ENCODE measurements at places on chromosomes 3 and 15.

DNA sequence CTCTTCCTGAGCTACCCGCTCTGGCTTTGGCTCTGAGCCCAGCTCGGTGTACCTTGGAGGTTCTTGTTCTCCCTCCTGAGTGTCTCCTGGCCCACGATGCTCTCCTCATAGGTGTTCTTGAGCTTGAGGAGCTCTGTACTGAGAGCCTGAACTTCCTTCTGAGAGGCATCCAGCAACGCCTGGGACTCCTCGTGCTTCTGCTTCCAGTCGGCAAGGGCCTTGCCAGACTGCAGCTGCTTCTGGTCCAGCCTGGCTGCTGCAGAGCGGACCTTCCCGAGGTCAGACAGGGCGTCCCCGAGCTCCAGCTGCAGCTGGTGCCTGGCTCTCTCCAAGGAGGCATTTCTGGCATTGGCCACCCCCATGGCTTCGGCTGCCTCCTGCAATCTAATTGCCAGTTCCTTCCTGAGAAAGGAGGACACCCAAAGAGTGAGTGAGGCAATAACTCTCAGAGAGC, 99.8 kb downstream of the MYH15 start:
- DNase-seq = no peak

DNA sequence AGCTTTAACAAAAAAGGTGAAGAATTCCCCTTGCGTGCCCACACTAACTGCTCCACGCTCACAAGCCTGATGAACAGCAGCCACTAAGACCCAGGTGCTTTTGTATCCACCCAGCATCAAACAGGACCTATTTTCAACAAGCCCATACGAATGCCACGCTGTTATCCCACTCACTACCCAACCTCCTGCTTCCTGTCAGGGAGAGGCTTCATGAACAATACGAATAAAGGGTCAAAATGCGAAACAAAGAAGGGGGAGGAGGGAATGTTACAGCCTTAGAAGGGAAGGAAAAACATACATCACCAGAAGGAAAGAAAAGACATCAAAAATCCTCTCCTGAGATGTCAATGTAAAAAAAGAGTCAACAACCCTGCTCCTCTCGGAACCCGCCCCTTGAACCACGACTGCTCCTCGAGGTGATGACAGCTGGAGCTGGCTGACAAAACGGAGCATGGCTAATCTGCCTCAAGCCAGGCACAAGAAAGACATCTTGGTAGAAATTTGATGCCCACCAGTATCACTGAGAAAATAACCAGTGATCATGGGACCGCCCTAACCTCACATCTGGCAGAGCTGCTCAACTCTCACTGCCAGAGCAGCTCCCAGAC, 9.7 kb downstream of the ERC2 start:
- no peak for DNase-seq

- no peak for DNase-seq
Measured at GRCh38 chr3:43266451-43266850, 19.9 kb upstream of the SNRK start.

- DNase-seq = no peak
Measured at GRCh38 chr3:28672406-28672805, 323.8 kb upstream of the AZI2 start.

GRCh38 chr3:14636496-14637087, 15.0 kb upstream of the CCDC174 start:
- DNase-seq = no peak

DNA sequence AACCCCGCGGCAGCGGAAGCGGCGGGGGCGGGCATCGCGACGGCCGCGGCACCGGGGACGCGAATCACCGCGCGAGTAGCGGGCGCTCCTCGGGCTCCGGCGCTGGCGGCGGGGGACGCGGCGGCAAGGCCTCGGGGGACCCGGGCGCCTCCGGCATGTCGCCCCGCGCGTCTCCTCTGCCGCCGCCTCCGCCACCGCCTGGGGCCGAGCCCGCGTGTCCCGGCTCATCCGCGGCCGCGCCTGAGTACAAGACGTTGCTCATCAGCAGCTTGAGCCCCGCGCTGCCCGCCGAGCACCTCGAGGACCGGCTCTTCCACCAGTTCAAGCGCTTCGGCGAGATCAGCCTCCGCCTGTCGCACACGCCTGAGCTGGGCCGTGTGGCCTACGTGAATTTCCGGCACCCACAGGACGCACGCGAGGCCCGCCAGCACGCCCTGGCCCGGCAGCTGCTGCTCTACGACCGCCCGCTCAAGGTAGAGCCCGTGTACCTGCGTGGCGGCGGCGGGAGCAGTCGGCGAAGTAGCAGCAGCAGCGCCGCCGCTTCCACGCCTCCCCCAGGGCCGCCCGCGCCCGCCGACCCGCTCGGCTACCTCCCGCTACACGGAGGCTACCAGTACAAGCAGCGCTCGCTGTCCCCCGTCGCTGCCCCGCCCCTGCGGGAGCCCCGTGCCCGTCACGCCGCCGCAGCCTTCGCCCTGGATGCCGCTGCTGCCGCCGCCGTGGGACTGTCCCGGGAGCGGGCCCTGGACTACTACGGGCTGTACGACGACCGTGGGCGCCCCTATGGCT, 675 bp downstream of the RBM15B start:
- DNase-seq = peak; percentile 44

GRCh38 chr3:50089609-50089945, 858 bp downstream of the RBM5 start:
- DNase-seq = no peak

- no peak for DNase-seq
Measured at GRCh38 chr15:98889930-98890695, 117.5 kb downstream of the PGPEP1L start.

- DNase-seq = no peak
Measured at GRCh38 chr3:52978109-52978754, 67.6 kb downstream of the SFMBT1 start.

DNA sequence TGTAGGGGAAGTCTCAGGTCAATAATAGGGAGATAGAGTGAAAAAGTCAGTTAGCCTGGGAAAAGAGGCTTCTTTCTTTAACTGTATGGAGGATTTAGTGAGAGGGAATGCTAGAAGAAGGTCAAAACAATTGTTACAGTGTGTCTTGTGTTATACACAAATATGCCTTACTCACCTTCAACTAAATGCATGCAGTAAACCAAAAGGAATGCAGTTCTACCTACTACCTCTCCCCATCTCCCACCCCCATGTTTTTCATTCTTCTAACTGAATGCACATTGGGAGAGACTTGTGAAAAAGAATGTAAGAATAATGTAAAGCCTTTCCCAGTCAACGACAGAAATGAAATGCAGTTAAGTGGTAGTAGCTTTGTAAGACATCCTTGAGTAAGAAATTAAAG, 33.8 kb downstream of the CCDC66 start:
- DNase-seq = no peak

GRCh38 chr15:77554306-77555080, 78.2 kb downstream of the LINGO1 start:
- DNase-seq = no peak

- peak; percentile 75 for DNase-seq
Measured at GRCh38 chr3:13461169-13462124, 18.7 kb upstream of the HDAC11 start.

DNA sequence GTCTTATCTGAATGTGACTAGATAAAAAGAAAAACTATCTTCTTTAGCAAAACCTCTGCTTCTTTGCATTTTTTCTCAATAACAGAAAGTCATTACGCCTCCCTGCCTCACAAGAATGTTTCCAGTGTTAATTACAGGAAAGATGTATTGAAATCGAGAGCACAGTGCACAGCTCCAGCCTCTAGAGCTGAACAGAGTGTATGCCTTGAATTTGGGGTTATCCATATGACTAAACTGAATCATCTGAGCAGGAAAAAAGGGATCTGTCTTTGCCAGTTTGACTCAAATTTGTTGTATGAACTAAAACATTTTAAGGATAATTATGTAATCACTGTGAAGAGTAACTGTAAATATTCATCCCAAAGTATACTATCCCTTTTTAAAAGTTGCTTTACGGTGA, 149.1 kb upstream of the CGNL1 start:
- DNase-seq = no peak

- DNase-seq = no peak
Measured at GRCh38 chr15:25714538-25714840, 148.6 kb downstream of the ATP10A start.

GRCh38 chr3:126567696-126568438, 9.1 kb upstream of the C3orf22 start:
- no peak for DNase-seq

GRCh38 chr3:31029706-31030105, 135.2 kb upstream of the GADL1 start:
- no peak for DNase-seq

Data from CD4-positive, alpha-beta T cell treated with Interleukin-15 for 4 hours (primary cell).